ENCODE measurements at places on chromosomes 5 and 9.

GRCh38 chr5:94463739-94464138 is 154.7 kb downstream of the KIAA0825 start:
- DNase-seq, result no peak

DNA sequence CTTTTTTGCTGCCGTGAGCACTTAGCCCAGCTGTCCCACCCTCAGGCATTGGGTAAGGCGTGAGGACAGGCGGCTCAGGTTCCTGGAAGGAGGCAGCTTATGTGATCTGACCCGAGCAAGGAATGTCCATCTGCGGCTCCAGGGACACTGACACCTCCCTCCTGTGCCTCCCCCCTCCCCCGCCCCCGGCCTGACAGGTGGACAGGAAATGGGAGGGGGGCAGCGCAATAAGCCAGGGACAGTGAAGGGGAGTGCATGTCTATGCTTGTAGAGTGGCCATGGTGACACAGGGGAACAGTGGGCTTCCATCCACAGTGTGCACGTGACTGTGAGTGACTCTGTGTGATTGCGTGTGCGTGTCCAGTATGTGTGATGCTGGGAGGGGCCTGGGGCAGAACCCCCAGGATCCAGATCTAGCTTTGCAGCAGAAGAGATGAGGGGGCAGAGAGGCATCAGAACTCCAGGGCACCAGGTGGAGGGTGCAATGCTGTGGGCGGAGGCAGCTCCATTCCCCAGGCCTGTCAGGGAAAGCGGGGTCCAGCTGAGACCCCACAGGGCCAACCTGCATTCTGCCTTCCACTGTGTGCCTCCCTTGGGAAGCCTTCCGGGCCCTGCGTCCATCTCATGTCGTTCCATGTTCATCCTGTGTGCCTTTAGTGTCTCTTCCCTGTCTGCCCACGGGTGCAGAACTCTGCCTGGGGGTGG is 30.5 kb downstream of the CNTFR start:
- no peak for DNase-seq

- DNase-seq, result no peak
Observed at GRCh38 chr5:160921-161802, 30.1 kb upstream of the LRRC14B start.

GRCh38 chr5:133524666-133525065 is 87.7 kb downstream of the FSTL4 start:
- no peak for DNase-seq

DNA sequence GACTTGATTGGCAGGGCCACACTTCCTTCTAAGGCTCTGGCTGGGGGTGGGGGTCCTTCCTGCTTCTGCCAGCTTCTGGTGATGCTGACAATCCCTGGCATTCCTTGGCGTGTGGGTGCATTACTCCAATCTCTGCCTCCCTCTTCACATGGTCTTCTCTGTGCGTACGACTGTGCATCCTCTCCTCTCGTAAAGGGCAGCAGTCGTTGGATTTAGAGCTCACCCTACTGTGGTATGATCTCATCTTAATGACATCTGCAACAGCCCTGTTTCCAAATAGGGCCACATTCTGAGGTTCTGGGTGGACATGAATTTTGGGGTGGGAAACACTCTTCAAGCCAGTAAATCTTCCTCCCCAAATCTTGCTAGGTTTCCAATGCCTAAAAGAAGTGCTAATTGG is 36.8 kb downstream of the ROPN1L start:
- no peak for DNase-seq

GRCh38 chr5:135429301-135430134 is 17.6 kb downstream of the DCANP1 start:
- DNase-seq, result no peak

DNA sequence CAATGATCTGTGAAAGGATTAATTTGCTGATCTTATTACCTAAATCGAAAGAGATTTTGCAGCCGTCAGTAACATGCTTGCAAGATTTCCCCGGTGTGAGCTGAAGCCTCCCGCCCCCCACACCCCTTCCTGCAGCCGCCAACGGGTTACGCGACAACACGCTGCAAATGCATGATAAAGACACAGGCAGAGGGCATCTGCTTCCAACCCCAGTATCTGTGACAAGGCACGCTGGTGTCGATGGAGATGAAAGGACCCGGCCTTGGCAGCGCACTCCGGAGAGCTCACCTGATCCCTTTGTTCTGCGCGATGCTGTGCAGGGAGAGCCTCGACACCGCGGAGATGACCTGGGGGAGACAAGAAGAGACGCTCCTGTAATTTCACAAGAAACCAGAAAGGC is 122.9 kb upstream of the SARDH start:
- DNase-seq, result no peak

DNA sequence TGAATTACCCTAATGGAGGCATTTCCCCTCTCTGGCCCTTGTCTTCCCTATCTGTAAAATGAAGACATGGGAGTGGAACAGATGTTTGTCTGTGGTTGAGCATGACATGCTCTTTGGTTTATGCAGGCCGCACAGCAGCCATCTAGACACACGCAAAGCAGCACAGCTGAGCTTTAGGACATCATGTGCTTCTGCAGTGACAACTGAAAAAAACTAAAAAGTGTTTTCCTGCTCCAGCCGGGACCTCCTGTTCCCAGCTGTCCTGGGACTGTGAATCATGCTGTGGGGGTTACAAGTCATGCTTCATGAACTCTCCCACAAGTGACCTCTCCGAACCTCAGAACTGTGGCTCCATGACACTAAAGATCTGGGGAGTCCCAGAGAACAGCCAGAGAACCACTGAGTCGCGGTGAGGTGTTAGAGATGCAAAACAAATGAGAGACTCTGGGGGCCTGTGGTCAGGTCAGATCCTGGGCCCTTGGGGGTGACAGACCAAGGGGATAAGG is 1.7 kb downstream of the SMIM3 start:
- DNase-seq, result no peak

GRCh38 chr9:101455656-101456240 is 20.2 kb upstream of the ALDOB start:
- no peak for DNase-seq

GRCh38 chr9:16817002-16817401 is 53.5 kb downstream of the BNC2 start:
- no peak for DNase-seq

DNA sequence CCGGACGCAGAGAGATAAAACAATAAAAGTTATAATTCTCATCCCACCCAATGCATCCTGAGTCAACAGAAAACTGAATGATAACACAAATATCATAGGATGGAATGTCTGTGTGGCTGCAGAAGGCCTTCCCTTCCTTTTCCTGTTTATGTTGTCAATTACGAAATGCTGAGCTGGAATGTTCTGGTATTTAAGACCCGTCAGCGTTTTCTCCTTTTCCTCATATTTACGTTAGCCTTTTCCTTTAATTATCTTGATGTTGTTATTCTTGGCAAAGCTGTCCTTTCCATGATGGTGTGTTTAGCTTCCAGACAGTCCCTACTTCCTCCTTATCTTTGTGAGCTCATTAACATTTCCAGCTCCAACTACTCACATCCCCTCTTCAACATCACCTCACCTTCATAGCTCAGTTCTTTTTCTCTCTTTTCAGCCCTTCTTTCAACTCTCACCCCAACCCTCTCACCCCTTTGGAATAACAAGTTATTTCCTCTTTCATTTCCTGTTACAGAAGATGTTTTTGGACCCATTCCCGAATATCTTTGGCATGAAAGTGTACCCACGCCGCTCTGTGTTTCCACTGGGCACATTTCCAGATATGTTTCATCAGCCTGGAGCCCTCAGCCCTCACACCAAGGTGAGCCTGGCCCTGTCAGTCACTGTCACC is 221.6 kb downstream of the NR2F1-AS1 start:
- peak; percentile 46 for DNase-seq

GRCh38 chr5:56481428-56482357 is 248.6 kb upstream of the ANKRD55 start:
- DNase-seq, result no peak

DNA sequence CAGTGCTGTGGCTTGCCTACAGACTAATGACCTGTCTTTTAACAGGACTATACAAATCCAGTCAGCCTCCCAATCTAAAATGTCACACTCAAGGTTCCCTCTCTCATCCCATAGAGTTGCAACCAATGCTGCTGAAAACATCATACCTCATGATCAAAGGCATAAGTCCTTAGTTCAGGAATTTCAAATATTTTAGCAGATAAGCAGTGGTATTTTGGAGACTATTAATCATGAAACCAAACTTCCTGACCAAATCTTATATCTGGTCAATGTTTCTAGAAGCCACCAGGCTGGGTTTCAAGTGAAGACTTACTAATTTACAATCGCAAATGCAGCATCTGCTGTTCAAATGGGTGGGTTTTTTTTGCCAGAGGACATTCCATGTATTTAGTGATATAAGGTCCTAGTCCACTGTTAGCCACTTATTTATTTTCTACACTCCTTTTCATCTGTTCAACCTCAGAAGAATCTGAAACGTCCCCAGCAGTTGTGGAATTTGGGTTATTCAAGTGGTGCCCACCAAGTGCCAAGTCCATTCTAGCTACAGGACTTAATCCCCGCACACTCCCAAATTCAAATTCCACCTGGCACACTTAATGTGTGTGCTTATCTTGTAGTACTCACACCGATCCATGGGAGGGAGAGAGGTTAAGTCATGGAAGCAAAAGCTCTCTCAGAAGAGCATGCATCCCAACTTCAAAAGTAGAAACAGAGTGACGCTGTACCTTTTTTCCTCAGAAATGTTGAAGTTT is 5.8 kb downstream of the TAS2R1 start:
- no peak for DNase-seq

DNA sequence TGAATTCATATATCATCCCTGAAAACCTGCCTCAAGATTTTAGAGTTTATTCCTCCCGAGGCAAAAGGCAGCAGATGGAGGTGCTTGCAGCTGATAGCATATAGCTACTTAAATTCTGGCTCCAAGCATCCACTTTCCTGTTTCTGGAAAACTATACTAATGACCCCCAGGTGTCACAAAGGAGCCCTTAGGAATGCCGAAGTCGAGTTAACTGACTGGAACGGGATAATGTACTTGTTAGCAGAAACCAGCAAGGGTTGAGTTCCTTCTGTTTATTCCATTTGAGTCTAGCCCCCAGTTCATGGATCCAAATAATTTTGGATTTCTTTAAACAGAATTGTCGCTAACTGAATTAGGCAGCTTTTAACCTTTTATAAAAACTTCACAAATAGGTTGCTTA is 44.5 kb downstream of the PTTG1 start:
- no peak for DNase-seq

DNA sequence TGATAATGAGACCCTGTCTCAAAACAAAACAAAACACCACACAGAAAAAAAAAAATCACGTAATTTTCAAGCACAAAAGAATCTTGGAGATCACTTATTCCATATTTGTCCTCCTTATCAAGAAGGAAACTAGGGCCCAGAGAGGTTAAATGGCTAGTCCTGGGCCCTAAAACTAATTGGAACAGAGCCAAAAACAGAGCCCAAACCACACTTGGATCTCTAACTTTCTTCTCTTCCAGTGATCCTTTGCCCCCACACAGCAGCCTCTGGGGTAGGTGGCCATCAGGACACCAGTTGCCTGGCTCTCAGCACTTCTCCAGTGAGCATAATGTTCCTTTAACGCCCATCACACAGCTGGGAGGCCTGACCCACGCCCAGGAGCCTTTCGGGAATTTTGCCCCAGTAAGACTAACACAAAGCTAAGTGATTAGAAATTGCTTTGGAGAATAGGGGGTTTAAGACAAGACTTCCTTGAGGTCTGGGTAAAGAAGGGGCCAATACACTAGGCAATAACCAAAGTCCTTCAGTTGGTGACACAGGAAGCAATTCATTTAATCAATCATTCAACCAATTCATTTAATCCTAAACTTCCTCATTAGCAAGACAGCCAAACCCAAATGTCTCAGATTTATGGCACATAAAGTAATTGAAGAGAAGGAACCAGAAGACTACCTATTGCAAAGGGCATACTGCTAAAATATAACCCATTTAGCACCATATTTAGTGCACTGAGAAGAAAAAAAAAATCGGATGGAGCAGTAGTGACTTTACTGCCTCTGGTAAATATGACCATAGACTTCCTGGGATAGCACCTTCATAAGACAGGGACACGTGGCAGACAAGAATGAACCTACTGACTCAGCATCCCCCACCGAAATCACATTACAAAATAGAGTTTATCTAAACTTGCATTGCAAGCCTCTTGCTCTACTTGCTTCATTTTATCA is 77.8 kb downstream of the ZNF608 start:
- DNase-seq, result no peak

- no peak for DNase-seq
Observed at GRCh38 chr9:125629446-125629845, 77.6 kb downstream of the MAPKAP1 start.

DNA sequence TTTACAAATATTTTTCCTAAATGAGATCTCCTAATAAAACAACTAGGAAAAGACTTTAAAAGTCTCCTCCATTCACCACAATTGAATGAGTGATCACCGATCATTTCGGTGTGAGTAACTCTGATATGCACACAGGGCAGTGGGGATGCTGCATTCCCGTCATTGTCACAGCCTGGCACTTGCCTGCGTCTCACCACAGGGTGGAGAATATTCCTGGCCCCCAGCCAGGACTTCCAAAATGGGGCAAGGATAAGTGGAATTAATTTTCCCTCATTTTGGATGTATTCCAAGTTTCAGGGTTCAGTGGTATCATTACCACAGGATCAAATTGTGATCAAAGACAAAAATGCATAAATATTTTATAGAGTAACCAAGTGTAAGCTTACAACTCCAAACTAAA is 107.1 kb downstream of the CTNND2 start:
- DNase-seq, result peak; percentile 84

DNA sequence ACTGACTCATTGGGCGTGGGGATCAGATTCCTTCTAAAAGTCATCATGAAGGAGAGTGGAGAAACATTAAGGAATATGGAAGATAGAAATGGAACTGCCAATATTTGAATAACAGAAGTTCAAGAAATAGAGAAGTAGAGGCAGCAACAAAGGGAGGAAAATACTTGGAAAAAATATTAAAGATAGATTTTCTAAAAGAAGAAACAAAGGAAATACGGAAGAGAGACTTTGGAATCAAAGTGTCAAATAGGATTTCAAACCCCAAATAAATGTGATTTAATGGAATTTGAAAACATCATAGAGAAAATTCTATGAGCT is 605.1 kb upstream of the KLF4 start:
- DNase-seq, result no peak

DNA sequence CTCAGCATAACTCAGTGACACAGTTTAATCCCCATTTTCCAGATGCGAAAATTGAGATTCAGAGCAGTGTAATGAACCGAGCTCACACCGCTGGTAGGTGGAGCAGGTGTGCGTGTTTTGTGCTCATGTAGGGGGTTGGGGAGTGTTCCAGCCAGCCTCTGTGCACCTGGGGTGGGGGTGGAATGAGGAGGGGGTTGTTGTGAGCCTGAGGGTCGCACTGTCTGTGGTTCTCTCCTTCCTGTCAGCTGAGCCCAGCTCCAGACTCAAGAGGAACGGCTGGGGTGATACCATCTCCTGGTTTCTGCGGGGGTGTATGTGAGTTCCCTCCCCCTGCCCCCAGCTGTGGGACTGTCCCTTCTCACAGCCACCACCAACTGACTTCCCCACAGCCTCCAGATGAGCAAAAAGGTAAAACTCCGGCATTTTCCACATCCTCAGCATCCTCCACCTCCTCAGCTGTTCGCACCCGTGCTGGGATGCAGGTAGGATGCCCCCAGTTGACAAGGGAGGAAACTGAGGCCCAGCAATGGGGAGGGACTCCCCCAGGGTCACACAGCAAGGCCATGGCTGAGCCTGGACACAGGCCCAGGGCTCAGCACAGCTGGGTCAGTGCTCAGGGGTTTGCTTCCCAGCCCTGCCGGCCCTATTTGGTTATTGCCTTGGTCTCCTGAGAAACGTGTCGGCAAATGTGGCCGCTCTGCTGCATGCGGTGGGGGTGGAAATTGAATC is 2.1 kb downstream of the SH2D3C start:
- DNase-seq, result no peak

GRCh38 chr9:113568571-113569321 is 105.2 kb downstream of the RGS3 start:
- DNase-seq, result no peak

- DNase-seq, result no peak
Observed at GRCh38 chr5:143403593-143404415, at the start of gene NR3C1. NR3C1 (minus strand) TSS chr5:143403686; CDS start chr5:143400839, 2,847 bp downstream.
